ENCODE measurements at places on chromosomes 6 and 20.

GRCh38 chr20:48282591-48283228 is 497.4 kb upstream of the SULF2 start:
- no peak for DNase-seq

GRCh38 chr20:44251284-44251683 is 4.2 kb downstream of the GDAP1L1 start:
- no peak for DNase-seq

- DNase-seq, result no peak
Observed at GRCh38 chr6:11750682-11751081, 27.9 kb downstream of the ADTRP start.

- peak; percentile 82 for DNase-seq
Observed at GRCh38 chr6:83430611-83431544, at the start of gene ME1. Gene ME1 (minus strand): TSS chr6:83431051. CDS start chr6:83430954, 97 bp downstream.

GRCh38 chr20:59323731-59324130 is 23.3 kb downstream of the EDN3 start:
- DNase-seq, result no peak

GRCh38 chr6:134510142-134510541 is 192.2 kb upstream of the SGK1 start:
- DNase-seq, result no peak

- no peak for DNase-seq
Observed at GRCh38 chr20:19300395-19300794, 88.0 kb downstream of the SLC24A3 start.

DNA sequence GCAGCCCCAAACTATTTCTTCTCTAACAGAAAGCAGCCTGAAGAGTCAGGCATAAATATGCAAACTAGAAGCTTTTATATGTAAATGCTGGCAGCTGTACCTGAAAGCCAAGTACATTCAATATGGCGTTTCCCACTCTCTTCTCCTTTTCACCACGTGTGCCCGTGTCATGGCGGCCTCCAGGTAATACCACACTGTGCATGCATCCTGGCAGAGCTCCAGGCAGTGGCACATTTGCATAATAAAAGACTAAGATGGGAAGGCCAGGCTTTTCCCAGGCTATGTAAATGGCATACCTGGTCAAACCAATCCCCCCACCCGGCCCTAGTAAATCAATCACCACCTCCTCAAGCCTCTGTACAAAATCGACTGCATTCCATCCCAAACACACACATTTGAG is 120.6 kb downstream of the MMUT start:
- no peak for DNase-seq

- DNase-seq, result no peak
Observed at GRCh38 chr20:55755411-55755810, 249.9 kb downstream of the CBLN4 start.

DNA sequence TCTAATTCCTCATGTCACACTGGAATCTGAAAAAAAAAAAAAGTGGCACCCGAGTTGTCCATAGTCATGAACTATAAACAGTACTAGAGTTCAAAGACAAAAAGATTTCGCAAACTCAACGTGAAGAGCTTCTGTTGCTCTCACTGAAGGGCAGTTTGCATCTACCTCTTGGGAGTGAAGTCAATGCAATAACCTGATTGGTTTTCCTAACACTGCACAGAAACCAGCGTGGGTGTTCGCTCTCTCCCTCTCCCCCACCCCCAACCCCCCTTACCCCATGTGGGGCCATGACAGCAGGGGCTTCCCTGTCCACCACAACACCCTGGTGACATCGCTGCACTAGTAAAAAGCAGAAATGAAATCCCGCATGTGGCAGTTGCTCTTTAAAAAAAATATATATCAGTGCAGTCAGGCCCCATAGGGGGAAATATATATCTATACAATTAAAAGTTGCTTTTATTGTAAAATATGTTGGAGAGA is 66.9 kb downstream of the GMPR start:
- DNase-seq, result no peak

DNA sequence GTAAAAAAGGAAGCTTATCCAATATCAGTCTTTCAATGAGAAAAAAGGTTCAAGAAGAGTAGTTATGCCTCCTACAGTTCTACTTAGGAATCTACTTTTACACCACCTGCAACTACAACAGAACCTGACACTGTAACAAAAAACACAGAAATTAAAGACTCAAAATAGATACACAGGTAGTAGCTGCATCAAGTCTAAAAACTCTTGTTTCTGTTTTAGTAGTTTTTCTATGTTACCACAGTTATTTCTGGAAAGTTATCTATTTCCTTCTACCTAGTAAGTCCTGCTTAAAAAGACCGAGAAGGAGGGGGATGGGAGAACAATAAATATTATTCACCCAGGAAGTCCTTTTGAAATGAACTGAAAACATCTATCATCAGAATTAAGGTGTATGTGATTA is 52.5 kb downstream of the ATG5 start:
- no peak for DNase-seq

GRCh38 chr6:56143796-56144195 is 103.6 kb downstream of the COL21A1 start:
- DNase-seq, result no peak

DNA sequence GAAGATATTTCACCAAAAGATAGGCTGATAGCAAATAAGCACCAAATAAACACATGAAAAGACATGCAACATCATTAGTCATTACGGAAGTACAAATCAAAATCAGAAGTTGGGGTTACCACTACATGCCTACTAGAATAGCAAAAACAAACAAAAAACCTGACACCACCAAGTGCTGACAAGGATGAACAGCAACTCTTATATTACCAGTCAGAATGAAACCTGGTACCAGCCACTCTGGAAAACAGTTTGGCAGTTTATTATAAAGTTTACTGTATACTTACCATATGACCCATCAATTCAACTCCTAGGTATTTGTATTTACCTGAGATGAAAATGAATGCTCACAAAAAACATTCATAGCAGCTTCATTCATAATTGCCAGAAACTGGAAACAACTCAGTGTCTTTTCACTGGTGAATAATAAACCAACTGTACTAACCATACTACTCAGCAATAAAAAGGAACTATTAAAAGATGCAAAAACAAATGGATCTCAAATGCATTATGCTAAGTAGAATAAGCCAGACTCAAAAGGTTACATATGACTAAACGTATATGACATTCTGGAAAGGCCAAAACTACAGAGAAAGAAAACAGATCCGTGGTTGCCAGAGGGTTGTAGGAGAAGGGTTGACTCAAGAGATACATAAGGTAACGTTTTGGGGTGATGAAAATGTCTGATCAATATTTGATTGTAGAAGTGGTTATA is 33.0 kb downstream of the NUP153 start:
- DNase-seq, result no peak

GRCh38 chr6:46090115-46091079 is 39.4 kb upstream of the ENPP4 start:
- DNase-seq, result peak; percentile 41

- DNase-seq, result peak; percentile 33
Observed at GRCh38 chr6:133502441-133503335, 261.5 kb downstream of the EYA4 start.

- DNase-seq, result peak; percentile 27
Observed at GRCh38 chr20:35638751-35639150, 23.1 kb downstream of the SPAG4 start.

DNA sequence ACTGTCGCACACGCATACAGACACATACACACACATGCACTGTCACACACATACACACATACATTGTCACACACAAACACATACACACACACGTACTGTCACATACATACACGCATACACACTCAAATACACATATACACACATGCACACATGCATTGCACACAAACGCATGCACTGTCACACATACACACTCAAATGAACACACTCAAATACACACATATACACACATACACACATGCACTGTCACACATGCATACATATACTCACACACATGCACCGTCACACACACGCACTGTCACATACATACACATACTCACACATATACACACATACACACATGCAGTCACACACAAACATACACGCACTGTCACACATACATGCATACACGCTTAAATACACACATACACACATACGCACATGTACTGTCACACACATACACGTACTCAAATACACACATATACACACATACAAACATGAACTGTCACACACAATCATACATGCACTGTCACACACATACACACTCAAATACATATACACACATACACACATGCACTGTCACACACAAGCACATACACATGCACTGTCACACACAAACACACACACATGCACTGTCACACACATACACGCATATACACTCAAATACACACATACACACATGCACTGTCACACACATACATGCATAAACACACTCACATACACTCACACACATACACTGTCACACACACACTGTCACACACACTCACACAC is 548.6 kb upstream of the BTBD3 start:
- DNase-seq, result no peak

- no peak for DNase-seq
Observed at GRCh38 chr20:62580733-62581132, 61.6 kb upstream of the SLCO4A1 start.

- no peak for DNase-seq
Observed at GRCh38 chr20:11989018-11989771, 71.5 kb downstream of the BTBD3 start.

DNA sequence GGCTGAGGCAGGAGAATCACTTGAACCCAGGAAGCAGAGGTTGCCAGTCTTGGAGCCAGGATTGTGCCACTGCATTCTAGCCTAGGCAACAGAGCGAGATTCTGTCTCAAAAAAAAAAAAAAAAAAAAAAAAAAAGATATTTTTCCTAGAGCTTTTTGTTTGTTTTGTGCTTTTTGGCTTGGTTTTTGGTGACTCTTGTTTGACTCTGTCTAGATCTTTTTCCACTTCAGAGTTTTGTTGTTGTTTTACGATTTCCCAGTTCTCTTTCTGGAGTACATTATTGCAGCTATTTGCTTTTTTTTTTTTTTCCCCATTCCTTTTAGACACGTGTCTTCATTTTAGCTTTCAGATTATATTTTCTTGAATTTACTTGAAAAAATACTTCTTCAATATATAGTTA is 67.0 kb upstream of the AKAP12 start:
- no peak for DNase-seq

DNA sequence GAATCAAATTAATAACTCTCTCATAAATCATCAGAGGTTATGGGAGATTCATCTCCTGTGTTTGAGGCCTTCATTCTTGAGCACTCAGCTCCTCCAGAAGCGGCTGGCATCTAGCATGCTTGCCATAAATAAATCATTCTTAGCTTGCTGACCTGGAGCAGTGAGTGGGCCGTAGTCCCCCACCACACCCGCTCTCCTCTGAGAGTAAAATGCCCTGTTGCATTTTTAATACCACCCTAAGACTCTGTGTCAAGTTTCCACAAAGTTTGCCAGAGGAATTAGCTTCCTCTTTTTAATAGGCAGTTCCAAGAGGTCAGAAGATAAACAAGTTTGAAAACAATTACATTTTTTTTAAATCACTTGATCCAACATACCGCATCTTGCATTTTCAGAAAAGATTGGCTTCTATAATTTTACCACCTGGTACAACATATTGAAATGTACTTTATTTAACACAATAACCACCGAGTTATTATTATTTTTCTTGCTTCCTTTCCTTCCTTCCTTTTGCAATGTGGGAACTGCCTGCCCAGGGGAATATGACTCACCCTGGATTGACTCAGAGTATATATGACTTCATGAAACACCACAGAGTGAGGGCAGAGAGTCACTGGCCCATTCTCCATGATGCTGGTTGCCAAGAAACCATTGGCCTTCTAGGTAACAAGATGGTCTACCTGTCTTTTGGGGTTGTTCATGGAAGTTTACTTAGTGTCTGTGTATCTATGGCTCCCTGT is 29.4 kb upstream of the CLIC5 start:
- peak; percentile 70 for DNase-seq

GRCh38 chr6:165098165-165098564 is 211.2 kb downstream of the C6orf118 start:
- no peak for DNase-seq

- DNase-seq, result peak; percentile 63
Observed at GRCh38 chr6:129598244-129599187, 111.5 kb downstream of the ARHGAP18 start.

DNA sequence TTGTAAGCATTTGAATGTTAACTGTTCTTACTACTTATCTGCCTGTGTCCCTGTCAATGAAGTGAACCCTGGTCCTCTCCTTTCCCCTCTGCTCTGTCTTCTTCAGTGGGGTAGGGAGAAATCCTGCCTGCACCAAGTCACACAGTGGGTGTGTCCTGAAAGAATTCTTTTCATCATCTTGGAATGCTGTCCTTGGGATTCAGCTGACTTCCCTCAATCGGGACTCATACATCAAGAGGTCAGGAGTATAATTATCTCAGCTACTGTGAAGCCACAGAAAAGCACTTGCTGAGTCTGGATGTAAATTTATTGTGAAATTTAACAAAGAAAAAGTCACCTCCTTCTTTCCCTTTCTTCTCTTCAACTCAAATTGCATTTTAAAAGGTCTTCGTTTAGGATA is 328.5 kb downstream of the SOX4 start:
- DNase-seq, result peak; percentile 22

GRCh38 chr20:48855046-48855445 is 27.2 kb upstream of the PREX1 start:
- DNase-seq, result no peak

DNA sequence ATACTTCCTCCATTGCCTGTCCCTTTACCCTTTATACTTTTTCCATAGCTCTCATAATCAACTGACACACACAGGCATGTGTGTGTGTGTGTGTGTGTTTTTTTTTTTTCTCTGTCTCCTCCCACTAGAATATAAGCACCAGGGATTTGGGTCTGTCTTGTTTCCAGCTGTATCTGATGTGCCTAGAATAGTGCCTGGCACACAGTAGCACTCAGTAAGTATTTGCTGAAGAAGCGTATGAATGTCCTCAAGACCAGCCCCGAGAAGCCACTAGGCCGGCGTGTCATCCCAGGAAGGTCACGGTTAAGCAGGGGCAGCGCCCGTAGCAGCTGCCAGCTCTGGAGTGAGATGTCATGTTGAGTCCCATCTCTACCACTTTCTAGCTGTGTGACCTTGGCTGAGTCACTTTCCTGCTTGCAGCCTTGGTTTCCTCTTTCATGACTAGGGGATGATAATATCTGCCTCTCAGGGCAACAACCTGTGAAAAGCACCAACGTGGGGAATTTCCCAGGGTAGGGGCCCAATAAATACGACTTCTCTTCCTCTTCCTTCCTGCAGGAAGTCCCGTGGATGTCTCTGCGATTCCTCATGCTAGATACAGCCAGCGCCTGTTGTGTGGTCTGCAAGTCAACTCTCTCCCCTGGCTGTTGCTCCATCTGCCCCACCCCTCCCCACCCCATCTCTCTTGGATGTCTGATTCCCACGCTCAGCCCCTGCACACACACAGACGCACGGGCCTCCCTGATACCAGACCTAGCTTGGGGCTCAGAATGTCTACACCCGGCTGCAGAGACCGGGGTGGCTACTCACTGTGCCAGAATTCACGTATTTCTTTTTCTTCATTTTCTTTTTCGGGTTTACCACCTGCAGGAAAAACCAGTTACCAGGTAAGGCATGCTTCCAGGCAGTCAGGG is 58.1 kb downstream of the RAB44 start:
- DNase-seq, result peak; percentile 70

GRCh38 chr20:49906101-49906604 is 9.2 kb downstream of the SPATA2 start:
- no peak for DNase-seq

- DNase-seq, result no peak
Observed at GRCh38 chr20:63517376-63518309, 2.9 kb upstream of the PPDPF start.

GRCh38 chr6:7587631-7588100 is 2.3 kb upstream of the SNRNP48 start:
- DNase-seq, result peak; percentile 69

- no peak for DNase-seq
Observed at GRCh38 chr6:158687506-158687905, 37.7 kb downstream of the SYTL3 start.

GRCh38 chr20:37529968-37530600 is 2.4 kb upstream of the BLCAP start:
- DNase-seq, result no peak
